Fibroblast of skin of right quadriceps (primary cell): ENCODE measurements at places on chromosomes 4 and X.

DNA sequence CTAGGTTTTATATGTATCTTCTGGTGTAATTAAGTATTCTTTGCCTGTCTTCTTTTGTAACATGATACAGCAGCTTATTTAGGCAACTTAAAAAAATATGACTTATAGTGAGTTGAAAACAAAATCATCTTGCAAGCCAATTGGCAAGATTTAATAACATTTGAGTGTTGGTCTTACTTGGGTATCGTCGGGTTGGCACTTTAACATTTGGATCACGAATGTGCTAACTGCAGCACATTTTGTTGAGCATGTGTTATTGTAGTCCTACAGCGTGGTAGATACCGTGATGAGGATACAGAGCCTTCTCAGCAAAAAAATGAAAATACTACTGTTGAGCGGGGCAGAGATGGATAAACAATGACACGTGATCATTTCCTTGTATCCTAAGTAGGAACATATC lies 295.3 kb downstream of the ARHGAP10 start:
- DNase-seq, result no peak

DNA sequence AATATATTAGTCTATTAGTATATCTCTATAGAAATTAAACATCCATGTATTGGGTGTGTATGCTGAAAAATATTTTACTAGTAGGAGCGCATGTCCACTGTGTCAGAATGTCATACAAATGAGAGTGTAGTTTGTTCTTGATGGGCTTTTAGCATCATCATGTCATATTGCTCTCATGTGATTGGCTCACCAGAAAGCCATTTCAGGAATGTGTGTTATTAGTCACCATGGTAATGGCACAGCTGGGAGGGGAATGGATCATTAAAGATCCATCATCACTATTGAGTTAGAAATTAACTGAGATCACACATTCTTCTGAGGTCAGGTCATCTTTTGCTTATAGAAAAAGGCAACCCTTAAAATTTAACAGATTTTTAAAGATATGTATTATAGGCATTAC lies 77.3 kb downstream of the PHEX start:
- peak; percentile 81 for DNase-seq

DNA sequence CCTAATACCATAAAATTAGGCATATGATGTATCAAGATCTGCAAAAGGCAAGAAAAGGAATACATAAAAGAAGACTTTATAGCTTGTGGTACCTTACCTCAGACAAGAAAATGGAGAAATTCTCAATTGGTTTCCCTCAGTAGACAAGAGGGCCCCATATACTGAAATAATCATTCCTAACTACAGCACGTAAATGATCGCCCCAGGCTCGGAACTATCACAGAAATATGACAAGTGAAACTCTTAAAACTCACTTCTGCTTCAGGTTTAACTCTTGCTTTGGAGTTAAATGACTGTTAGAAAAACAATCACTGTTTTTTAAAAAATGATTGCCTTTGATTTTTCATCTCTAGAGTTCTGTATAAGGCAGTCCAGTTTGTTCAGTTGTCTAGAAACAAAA lies 38.6 kb upstream of the NAP1L5 start:
- no peak for DNase-seq

- DNase-seq, result peak; percentile 8
These were observed 49.6 kb downstream of the MEPE start for GRCh38 chr4:87882321-87882720.

GRCh38 chrX:11059933-11060332 lies 51.2 kb upstream of the HCCS start:
- DNase-seq, result peak; percentile 52

GRCh38 chrX:70001269-70001668 lies 48.5 kb downstream of the AWAT2 start:
- DNase-seq, result no peak

- DNase-seq, result no peak
These were observed 200.8 kb downstream of the GRIA2 start for GRCh38 chr4:157421365-157421764.

GRCh38 chrX:18833071-18833731 lies 125.8 kb downstream of the PPEF1 start:
- DNase-seq, result peak; percentile 0

DNA sequence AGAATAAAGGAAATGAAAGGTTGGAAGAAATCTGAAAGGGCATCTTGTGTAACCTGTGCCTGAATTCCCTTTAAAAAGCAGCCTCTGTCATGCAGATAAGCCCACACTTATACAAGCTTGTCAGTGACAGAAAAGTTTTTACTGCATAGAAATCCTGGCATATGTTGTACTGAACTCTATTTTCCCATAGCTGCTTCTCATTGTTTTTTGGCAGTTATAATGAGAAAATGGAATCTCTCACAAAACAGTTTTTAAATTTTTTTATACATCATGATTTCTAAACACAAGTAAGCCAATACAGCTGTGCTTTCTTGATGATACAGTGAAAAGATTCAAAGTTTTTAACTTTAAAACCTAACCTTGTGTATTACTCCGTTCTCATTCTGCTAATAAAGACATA lies 511.4 kb upstream of the ARX start:
- DNase-seq, result no peak

GRCh38 chr4:88341227-88342192 lies 37.1 kb upstream of the HERC6 start:
- DNase-seq, result peak; percentile 81

- no peak for DNase-seq
These were observed 127.4 kb downstream of the HMX1 start for GRCh38 chr4:8744083-8744805.

GRCh38 chrX:50111742-50112141 lies 89.1 kb downstream of the AKAP4 start:
- no peak for DNase-seq

- DNase-seq, result no peak
These were observed 28.2 kb downstream of the GPRIN3 start for GRCh38 chr4:89279385-89279784.

DNA sequence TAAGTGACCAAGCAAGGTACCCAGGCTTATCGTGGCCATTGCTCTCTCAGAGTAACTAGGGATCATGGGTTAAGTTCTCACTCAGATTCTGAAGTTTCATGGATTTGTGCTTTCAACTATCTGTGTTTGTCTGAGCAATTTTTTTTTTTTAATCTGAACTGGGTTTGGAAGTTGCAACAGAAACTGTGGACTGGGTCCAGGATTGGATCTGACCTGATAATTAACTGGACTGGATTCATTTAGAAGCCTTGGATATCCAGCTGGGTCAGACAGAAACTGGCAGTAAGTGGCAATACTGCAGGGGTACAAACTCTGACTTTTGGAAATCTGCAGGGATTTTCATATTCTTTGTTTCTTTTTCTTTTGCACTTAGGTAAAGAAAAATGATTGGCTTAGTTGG lies 38.7 kb upstream of the FGF2 start:
- no peak for DNase-seq

DNA sequence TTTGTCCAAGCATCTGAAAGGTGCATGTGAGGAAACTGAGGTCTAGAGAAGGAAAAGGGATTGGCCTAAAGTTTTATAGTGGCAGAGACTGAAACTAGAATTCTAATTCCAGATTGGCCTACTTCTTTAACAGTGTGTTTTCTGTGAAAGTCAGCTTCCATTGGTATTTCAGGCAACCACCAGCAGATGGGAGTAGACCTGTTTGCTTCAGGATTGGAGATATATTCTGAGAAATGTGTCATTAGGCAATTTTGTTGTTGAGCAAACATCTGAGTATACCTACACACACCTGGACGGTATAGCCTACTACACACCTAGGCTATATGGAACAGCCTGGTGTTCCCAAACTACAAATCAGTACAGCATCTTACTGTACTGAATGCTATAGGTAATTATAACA lies 207.3 kb upstream of the RADX start:
- DNase-seq, result no peak

- DNase-seq, result no peak
These were observed 101.2 kb upstream of the KIT start for GRCh38 chr4:54556587-54556986.

DNA sequence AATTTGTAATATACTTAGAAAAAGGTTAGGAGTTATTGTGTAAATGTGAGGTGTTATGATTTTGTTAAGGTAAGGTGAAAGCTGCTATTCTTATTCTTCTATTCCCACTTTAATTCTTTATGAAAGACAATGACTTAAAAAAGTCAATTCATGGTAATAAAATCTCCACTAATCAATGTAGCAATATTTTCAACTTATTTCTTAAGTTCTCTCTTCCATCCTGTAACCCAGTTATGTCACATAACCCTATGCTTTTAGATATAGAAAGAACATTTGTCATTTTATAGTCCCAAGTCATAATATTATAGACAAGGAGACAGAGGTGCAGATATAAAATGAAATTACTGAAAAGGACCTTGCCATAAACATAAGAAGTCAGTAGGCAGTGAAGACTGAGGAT lies 157.9 kb upstream of the SLC7A11 start:
- DNase-seq, result no peak

DNA sequence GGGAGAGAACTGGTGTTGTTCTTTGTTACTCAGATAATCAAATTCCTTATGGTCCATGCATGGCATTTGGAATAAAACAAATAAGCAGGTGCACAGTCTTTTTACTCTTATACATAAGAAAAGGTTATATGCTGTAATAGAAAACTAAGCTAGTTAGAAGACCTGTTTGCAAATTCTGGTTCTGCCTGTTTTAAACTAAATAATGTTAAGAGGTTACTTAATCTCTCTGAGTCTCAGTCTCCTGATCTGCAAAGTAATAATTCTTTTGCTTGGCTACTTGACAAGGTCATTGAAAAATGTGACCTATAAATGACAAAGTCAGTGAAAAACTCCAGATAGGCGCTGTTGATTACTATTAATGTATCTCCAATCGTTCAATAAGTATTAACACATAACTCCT lies 42.5 kb upstream of the ANXA3 start:
- DNase-seq, result no peak

GRCh38 chr4:148563684-148564083 lies 121.5 kb upstream of the NR3C2 start:
- DNase-seq, result no peak
